CD4-positive, alpha-beta T cell treated with Interferon gamma for 1 hour (primary cell): ENCODE measurements at places on chromosomes 7 and 10.

GRCh38 chr7:979886-980571, 3.0 kb upstream of the CYP2W1 start:
- no peak for DNase-seq

DNA sequence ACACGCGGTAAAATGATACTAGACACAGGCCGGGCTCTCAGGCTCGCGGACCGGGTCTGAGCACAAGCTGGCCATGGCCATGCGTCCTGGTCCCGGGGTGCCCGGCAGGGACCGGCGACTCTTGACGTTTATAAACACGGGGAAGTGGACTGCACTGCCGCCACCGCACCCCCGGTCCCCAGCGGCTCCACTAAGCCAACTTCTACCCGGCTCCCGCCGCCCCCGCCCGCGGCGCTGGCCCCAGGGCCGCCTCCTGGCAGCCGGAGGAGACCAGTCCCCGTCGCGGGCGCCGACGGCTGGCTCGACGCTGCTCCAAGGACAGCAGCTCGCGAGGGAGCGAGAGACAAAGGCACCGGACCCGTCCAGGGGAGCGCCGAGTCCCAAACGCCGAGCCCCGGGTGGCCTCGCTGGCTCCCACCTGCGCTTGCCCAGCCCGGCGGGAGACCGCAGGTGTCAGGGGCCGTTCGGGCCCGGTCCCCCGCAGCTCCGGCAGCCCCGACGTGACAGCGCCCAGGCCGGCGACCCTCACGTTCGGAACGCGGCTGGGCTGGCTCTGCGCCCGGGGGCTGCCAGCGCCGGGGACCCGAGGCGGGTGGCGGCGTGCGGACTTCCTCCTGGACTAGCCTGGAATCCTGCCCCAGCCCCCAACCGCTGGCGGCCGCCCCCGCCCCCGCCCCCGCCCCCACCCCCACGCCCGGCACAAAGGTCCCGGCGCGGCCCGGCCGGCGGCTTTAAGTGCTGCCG, 517 bp downstream of the ITGB1 start:
- peak; percentile 26 for DNase-seq

GRCh38 chr7:158004123-158004490, 583.5 kb downstream of the PTPRN2 start:
- no peak for DNase-seq

- DNase-seq, result no peak
Measured at GRCh38 chr7:148175512-148175911, 415.1 kb upstream of the C7orf33 start.

DNA sequence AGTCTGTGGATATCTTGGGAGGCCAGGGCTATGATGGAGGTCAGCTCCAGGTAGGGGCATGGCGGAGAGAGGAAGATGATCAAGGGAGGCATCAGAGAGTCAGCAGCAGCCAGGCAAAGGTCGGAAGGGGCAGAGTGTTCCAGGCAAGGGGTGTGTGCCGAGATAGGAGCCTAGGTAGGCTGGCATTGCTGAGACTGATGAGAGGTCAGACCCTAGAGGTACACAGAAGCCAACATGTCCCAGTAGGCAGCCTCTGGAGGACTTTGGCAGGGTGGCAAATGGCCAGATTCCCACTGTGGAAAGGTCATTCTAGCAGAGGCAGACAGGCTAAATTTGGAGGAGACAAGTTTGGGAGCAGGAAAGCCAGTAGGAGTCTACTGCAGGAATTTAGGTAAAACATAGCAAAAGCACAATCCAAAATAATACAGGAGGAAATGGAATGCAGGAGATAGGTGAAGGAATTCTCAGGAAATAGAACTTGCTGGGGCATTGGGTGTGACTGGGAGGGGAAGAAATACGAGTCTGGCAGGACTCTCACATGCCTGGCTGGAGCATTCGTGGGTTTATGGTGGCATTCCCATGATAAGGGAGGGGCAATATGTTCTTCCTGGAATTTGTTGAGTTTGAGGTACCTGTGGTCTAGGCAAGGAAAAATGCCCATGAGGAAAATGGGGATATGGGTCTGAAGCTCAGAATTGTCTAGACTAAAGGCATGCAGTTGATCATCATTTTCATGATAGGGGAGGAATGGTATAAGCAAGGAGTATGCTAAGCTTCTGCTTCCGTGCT, 25.7 kb downstream of the TMEM176A start:
- DNase-seq, result no peak
